ENCODE measurements at places on chromosomes 11 and 22.

DNA sequence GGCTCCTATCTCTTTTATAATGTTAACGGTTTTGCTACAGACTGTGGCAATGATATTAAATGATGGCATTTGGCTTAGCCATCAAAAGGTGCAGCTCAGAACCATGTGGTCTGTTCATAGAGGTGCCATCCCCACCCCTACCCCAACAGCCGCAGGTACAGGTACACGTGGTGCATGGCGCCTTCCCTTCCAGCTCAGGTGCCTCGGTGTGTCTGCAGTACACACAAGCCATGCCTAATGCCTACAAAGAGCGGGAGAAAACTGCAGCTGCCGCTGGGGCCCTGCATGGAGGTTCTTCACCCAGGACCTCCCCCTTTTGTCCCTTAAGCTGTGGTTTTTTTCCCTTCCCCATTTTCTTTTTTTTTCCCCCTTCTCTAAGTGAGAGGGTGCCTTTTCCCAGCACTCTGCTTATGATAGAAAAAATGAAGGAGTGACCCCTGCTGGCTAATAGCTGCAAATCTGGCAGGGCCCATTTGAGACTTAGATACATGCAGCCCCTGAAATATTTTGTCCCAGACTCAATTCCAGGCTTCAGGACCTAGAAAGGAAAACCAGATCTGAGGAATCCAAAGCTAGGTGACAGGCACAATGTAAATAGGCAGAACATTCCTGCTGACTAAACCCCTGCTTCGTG is 6.5 kb downstream of the OR52M1 start:
- DNase-seq, result no peak

DNA sequence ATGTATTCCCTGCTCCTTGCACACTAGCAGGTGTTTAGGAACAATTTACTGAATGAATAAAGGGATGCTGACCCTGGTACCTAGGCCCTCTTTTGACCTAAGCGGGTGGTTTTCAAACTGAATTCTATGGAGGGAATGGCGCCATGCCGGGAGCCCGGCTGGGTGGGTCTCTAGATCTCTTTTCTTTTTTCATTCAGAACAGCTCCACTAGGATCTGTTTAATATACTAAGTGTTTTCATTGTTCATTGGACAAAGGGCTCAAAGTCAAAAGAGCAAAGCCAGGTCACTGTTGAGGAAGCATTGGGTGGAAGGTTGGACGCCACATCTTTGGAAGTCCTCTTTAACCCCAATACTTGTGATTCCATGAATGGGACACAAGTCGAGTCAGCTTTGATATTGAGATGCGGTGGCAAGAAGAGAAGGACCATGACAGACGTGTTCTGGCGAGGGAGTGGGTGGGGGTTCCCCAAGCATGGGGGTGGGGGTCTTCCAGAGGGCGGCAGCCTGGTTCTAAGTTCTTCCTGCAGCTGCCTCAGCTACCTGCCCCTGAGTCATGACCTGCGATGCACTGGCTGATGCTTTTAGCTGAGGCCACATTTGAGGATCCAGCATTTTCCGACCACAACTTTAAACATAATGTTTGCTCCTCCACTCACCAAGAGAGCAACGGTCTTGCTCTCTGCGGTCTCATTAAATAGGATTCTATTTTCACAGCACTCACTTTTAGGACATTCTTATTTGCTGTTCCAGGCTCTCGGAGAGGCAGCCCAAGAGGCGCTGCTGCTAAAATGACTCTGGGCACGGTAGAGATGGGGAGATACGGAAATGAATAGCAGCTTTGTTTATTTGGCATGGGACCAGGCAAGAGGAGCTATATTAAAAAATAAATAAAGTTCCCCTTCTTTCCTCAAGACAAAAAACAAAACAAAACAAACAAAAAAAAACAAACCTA is 100.6 kb downstream of the FBXO7 start:
- DNase-seq, result no peak

DNA sequence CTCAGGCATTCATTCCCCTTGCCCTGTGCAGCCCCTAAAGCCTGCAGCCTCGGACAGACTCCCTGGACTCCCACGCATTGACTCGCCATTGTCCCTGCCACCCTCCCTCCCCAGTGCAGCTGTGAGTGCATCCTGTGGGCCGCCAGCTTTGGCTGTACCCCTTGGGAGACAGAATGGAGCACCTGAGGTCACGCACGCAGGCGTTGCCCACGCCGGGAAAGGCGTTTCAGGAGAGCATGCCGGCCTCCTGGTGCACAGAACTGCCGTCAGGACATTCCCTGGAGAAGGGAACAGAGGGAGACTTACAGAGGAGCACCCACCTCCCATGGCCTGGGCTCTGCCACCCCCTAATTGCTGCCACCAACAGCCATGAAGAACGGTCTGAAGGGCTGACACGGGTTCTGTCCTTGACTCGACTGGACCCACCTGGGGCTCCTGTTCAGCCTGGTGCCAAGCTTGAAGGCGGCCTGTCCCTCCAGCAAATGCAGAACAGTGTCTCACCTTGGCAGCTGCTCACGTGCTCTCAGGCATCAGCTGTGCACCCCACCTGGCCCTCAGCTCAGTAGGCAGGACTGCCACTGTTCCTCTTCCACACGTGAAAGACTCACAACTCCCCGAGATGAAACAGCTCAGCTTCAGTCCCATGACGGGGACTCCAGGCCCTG is 503.8 kb downstream of the BRD1 start:
- peak; percentile 35 for DNase-seq

- no peak for DNase-seq
Measured at GRCh38 chr22:41845380-41846267, 12.7 kb downstream of the SREBF2 start.

GRCh38 chr22:50074056-50074455 is 11.2 kb downstream of the MLC1 start:
- DNase-seq, result no peak

All from sciatic nerve (tissue), 2 donors.